HFFc6 (cell line): ENCODE measurements at places on chromosomes 5 and 9.

- DNase-seq = no peak
Measured at GRCh38 chr5:96316017-96316416, 117.0 kb downstream of the PCSK1 start.

DNA sequence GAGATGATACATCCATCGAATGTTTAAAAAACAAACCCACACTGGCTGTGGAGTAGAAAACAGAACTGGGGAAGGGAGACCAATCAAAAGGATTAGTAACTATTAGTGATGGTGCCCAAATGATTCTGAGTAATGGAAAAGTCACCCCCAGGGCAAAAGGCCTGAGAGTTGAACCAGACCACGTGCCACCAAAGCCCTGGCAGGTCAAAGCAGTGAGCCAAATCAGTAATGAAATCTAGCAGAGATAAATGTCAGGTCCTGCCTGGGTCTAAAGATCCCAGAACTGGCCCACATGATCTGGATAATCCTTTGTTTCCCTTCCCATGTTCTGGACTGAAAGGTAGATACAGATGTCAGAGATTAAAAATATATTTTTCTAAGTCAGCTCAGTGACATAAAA, 9.4 kb downstream of the OTULINL start:
- no peak for DNase-seq

- peak; percentile 13 for DNase-seq
Measured at GRCh38 chr9:110802416-110803035, 133.9 kb downstream of the MUSK start.

DNA sequence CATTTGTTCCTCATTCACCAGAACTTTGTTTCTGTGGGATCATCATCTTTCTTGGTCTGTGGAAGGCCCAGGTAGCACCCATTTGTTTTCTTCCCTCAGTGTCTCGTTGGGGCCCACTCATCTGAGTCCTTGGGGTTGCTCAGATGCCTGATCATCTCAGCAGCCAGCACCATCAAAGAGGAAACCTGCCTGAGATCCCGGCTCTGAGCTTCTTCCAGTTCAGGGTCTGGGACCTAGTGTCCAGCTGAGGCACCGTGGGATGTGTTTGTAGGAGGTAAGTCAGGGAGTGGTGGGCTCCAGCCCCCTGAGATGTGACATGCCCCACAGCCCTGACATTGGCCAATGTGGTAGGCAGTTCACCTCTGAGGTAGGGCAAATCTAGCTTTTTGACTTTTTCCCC, 9.4 kb upstream of the CD180 start:
- DNase-seq = no peak

DNA sequence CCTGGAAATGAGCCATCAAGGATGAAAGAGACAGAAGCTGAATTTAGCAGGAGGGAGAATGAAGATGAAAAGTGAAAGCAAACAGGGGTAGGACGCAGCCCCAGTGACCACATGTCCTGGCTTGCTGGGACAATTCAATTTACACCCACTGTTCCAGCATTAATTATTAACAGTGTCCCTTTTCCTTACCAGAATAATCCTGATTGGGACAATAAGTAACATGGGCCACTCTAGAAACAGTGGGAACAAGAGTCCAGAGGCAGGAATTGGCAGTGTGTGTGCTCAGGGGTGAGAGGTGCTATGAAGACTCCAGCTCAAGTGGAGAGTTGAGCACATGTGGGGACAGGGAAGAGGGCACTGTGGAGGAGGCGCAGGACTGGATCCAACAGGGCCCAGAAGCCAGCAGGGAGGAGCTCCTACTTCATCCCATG, 147.1 kb downstream of the C5orf15 start:
- DNase-seq = no peak

- no peak for DNase-seq
Measured at GRCh38 chr9:5361326-5362010, 21.8 kb upstream of the RLN1 start.

DNA sequence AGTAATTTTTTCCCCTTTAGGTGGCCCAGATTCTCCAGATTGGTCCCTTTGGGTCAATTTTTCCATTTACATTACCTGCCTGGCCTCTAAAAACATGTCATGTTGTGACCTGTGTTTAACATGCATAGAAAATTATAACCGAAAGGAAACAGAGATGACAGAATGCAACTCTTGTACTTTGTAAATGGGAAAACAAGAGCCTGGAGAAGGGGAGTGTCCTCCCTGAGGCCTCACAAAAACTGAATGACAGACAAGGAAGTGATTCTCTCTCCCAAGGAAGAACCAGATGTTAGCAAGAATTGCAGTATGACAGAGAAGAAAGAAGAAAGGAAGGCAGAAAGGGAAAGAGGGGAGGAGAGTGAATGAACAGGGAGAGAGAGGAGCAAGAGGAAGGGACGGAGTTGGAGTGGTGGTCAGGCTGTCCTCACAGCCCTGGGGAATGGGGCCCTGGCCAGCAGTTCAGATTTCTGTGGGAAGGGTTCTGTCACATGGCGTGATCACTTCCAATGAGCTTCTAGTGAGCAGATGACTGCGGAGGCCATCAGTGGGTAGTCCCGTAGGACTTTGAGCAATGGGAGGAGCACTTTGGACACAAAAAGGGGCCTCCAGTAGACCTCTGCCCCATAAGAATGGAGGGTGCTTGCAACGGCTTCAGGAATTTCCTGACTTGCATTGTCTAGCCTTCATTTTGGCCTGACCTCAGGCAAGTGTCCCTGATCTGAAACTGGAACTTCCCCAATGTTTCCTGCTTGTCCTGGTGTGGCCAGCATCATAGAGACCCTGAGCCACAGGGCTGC, 31.6 kb downstream of the ABLIM3 start:
- DNase-seq = peak; percentile 34

GRCh38 chr9:110192531-110193261, 15.3 kb downstream of the C9orf152 start:
- peak; percentile 44 for DNase-seq

DNA sequence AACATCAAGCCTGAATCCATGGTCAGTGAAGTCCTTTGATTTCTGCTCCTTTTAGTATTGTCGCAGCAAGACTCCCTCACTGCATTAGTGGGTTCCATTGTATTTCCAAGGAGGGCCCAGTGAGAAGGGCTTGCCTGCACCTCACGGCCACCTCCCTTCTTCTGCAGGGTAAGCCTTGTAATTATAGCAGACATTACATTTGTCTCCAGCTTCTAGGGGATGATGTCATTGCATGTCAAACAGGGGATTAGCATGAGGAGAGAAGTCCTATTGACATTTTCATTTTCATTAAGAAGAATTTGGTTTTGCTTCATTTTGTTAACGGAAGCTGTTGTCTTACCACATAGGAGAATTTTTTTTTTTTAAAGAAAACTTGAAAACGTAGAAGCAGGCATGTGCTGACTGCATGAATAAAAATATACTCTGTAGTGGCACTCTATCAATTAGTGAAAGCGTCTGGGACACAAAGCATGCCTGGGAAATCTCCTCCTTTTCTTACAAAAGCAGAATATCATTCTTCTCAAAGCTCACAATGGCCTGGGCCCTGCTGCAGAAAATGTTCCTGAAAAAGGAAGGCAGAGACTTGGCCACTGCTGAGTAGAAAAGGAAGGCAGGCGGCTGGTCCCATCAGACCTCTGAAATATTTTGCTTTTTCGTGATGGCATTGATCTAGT, 27.1 kb downstream of the MAP1B start:
- DNase-seq = no peak

GRCh38 chr5:11909471-11909870, 5.2 kb upstream of the CTNND2 start:
- DNase-seq = no peak

DNA sequence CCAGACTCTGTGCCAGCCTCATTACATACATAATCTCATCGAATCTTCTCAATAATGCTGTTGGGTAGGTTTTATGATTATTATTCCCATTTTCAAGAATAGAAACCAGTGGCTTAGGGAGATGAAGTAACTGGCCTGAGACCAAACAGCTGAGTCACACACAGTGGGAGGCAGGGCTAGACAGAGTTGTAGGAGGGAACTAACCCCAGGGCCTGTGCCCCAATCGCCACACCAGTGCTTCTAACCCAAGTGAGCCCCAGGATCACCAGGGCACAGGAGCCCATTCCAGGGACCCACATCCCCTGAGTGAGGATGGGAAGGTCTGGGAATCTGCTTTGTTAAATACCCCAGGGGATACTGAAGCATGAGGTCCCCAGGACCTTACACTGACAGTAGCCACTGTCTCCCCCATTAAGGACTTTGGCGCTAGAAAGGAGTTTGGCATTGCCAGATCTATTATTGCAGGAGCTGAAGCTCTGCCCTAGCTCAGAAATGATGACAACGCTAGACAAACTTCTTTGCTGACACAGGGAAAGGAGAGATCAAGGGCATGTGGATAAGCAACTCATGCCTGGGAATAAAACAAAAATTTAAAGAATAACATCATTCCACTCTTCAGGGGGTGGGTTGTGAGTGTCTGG, 63.8 kb upstream of the PPARGC1B start:
- DNase-seq = no peak

GRCh38 chr5:113678924-113679575, 165.6 kb downstream of the YTHDC2 start:
- DNase-seq = peak; percentile 44

- peak; percentile 41 for DNase-seq
Measured at GRCh38 chr5:10328323-10328722, 20.6 kb upstream of the CMBL start.

GRCh38 chr5:66012271-66012670, 85.9 kb downstream of the ERBIN start:
- no peak for DNase-seq

GRCh38 chr5:154015071-154015693, 23.5 kb downstream of the FAM114A2 start:
- no peak for DNase-seq

- no peak for DNase-seq
Measured at GRCh38 chr5:1756481-1756880, 43.2 kb downstream of the MRPL36 start.

DNA sequence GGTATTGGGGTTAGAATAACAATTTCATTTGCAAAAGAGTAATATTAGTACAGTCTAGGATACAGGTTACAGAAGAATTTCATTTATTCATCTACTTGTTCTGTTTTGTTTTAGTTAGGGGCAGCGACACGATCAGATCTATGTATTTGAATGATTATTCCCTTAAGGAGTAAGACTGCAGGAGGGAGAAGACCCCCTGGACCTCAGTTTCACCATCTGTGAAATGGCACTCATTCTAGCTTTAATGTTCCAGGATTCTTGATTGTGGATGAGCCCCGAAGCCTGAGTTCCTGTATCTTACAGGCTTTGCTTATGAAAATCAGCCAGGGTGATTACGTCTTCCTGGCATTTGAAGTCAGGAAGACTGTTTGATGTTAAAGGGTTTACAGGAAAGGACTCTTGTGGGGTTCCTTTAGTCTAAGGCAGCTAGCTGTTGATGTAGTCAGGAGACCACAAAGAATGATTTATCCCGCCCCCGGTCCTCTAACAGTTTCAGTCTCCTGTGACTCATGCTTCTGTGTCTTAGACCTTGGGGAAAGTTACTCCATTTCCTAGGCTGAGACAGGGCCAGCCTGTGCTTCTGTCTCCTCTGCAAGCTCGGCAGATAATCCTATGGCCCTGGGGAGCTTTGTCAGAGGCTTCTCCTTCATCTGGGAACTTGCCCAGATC, 11.5 kb downstream of the SMIM3 start:
- DNase-seq = peak; percentile 98

GRCh38 chr5:169114466-169115065, 186.4 kb downstream of the SLIT3 start:
- no peak for DNase-seq

- DNase-seq = no peak
Measured at GRCh38 chr5:962386-962785, 46.2 kb upstream of the NKD2 start.

- no peak for DNase-seq
Measured at GRCh38 chr5:112014783-112015395, 257.9 kb upstream of the NREP start.

GRCh38 chr9:86354818-86355309, 654 bp upstream of the TUT7 start:
- peak; percentile 9 for DNase-seq
